ENCODE measurements at places on chromosomes 4 and X.
A peak's percentile ranks its signal among the peaks of the same experiment; 100 is the strongest.

DNA sequence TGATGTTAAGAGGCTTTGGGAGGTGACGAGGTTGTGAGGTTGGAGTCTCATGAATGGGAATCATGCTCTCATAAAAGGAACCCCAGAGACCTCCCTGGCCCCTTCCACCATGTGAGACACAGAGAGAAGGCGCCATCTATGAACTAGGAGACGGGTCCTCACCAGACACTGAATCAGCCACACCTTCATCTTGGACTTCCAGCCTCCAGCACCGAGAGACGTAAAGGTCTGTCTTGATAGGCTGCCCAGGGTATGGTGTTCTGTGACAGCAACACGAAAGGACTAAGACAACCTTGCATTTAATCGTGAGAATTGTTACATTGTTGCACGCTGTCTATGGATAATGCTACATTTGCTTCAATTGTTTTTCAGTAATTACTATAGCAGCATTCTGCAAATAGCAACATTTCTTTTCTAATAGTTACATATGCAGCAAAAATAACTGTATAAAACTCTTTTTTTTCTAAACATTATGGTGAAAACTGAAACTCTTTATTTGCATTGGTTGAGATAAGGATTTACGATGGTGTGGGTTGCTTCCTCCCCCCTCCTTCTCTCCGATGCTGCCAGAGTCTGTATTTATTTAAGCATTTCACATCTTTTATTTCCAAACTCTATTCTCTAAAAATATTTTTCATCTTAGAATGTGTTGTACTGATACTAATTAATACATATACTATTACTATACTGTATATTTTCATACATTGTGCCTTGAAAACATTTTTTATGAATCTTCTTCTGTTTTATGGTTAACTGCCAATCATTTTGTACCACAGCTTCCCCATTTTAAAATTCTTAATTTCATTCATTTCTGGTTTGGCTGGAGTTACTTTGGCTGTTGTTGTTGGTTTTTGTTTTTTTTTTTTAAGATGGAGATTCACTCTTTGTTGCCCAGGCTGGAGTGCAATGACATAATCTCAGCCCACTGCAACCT lies 26.4 kb upstream of the AKAP17A start:
- DNase-seq = no peak

- no peak for DNase-seq
Observed at GRCh38 chr4:70640192-70640591, 11.6 kb downstream of the ENAM start.

- no peak for DNase-seq
Observed at GRCh38 chr4:128519163-128519830, 231.7 kb upstream of the PGRMC2 start.

DNA sequence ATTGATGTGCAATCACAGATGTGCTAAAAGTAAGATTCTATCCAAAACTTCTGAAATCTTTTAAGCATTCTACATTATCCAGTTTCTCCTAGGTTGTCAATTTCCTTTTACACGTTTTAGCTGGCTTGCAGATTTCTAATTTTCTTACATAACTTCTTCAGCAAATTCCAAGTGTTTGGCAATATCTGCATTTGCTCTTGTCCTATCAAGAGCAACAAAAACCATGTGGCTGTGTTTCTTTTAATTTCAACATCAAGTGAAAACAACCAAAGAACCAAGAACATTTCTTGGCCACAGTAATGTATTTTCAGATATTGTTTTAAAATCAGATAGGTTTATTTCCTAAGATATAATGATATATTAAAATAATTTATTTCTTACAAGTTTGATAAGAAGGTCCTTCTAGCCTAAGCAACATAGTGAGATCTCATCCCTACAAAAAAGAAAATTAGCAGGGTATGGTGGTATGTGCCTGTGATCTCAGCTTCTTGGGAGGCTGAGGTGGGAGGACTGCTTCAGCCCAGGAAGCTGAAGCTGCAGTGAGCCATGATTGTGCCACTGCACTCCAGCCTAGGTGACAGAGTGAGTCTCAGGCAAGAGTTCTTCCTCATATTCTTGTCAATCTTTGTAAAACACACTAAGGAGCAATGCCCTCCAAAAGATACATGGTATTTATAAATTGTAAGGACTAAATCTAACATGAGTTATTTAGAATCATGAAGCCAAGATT lies 131.4 kb upstream of the NAP1L5 start:
- no peak for DNase-seq

GRCh38 chrX:119887721-119888425 lies 7.8 kb upstream of the AKAP14 start:
- no peak for DNase-seq

- DNase-seq = no peak
Observed at GRCh38 chr4:101251261-101251660, 96.1 kb downstream of the PPP3CA start.

DNA sequence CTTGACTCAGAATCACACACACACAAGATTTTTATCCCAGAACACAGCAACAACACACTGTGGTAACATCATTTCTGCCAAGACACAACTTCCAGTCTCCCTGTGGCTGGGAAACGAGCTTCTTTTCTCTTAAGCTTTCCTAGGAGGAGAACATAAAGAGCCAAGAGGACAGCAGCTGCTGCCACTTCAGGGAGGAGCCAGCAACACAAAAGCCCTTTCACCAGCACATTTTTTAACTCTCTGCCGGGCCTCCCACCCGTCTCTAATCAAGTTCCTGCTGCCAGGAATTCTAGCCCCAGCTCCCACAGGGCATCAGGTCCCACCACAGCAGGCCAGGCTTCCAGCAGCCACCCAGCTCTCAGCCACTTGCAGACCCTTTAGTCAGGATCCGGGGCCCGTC lies 22.4 kb downstream of the FAT1 start:
- no peak for DNase-seq

DNA sequence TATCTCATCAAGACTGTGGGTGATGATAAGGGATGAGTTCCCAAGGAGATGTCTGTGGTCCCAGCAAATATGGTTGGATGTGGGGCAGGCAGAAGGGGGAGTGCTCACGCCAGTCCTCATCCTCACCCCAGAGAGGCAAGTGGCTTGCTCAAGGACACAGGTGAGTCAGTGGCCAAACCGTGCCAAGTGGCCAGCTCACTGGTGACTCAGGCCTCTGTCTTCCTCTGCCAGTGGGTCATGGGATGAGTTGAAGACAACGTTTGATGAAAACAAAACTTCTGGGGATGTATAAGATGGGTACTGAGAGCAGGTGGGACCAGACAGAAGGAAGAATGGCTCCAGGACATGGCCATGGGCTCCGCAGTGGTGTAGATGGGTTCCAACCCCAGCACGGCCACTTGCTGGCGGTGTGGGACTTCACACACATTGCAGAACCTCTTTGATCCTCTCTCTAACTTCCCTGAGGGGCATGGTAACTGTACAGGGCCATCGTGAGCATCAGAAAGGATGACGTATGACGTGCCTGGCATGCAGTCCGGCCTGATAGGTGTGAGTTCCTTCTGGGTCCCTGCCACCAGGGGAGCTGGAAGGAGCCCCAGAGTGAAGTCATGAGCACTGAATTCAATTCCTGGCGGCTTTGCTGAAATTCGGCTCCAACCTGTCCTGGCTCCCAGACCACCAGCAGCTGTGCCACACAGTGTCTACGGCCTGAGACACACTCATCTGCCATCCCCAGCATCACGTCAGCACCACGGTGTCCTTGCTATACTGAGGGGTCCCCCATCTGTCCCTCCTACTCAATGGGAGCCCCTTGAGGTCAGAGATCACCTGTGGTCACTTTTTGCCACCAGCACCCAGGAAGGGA lies 41.3 kb upstream of the GPR78 start:
- DNase-seq = no peak

DNA sequence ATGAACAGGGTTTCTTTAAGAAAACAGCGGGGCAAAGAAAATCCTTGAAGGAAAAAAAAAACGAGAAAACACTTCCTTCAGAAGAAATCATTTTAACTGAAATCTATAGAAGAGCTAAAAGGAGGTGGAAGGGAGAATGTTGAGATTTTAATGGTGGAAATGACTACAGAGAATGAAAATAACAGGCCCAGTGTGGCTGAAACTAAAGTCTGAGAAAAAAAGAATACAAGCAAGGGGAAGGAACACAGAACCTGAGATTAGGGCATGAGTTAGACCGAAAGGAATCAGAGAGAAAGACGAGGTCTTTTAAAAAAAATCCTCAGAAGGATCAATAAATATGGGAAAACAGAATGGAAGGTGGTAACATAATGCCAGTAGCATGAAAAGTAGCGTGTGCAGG lies 1230.0 kb upstream of the TENM3 start:
- no peak for DNase-seq

- no peak for DNase-seq
Observed at GRCh38 chr4:135354876-135355275, 1153.3 kb upstream of the PABPC4L start.

- no peak for DNase-seq
Observed at GRCh38 chr4:16263056-16263455, 36.8 kb upstream of the TAPT1 start.

GRCh38 chr4:80540785-80541469 lies 205.4 kb downstream of the CFAP299 start:
- DNase-seq = no peak

DNA sequence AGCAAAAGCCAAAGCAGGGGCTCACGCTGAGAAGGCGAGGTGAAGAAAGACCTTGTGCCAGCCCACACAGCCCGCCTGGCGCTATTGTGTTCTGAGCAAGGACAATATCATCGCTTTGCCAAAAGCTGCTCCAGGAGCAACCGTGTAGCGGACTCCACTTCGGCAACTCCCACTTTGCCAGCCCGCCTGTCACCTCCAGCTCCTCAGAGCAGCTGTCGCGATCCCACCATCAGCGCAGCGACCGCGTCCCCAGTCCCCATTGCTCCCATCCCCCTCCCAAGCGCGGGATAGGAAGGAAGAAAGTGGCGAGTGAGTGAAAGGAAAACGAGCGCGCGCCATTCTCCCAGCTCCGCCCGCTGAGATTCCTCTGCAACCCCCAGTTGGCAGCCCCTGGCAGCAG lies 759 bp downstream of the ZC4H2 start:
- DNase-seq = no peak

DNA sequence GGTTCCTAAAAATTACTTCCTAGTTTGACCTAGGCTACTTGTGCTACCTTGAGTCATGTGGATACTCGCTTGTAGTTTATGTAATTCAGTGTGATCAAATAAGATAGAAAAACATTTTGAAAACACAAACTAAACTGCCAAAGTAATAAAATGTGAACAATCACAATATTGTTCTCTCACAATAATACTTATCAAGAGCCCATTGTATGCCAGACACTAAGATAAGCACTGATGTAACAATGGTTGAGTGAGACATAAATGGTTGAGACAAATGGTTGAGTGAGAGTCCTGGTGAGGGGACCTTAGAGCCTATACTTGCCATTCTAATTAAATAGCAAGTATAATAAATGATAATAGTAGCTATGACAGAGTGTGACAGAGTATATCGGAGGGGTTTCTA lies 41.7 kb downstream of the RFC1 start:
- no peak for DNase-seq

DNA sequence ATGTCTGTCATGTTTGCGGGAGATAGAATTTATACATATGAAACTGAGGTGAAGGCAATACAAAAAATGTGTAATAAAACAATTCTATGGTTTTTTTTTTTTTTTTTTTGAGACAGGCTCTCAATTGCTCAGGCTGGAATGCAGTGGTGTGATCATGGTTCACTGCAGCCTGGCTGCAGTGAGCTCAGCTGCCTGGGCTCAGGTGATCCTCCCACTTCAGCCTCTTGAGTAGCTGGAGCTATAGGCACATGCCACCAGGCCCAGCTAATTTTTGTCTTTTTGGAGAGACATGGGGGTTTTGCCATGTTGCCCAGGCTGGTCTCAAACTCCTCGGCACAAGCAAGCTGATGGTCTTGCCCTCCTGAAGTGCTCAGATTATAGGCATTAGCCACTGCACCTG lies 10.1 kb downstream of the RADX start:
- DNase-seq = no peak

DNA sequence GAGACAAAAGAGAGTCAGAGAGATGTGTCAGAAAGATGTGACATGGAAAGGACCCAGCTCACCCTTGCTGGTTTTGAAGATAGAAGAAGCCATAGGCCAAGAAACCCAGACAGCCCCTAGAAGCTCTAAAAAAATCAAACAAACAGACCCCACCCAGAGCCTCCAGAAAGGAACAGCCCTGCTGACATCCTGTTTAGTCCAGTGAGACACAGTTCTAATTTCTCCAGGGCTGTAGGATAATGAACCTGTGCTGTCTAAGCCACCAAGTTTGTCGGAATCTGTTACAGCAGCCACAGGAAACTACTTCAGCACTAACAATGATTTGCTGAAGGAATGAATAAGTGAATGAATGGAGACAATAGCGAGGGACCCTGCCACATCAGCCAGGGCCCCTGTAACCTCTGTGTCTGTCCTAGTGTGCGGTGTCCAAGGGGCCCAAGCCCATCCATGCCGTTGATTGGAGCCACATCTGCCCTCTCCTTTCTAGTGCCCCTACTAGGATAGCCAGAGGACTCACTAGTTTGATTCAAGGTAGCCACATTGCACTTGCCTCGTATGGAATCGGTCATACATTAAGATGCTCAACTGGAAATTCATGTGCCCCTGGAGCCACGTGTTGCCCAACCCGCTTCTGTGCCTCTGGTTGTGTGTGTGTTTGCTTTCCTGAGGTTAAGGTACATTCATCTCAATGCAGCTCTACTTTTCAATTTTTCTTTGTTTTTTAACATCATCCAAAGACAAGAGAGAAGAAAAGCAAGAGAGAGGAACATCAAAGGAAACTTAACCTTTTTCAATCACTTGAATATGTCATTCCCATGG lies 32.5 kb upstream of the SLC2A9 start:
- no peak for DNase-seq

- DNase-seq = peak; percentile 15
Observed at GRCh38 chrX:70433848-70434351, 10.7 kb upstream of the DLG3 start.

GRCh38 chr4:136900696-136901095 lies 631.6 kb downstream of the PCDH18 start:
- no peak for DNase-seq

DNA sequence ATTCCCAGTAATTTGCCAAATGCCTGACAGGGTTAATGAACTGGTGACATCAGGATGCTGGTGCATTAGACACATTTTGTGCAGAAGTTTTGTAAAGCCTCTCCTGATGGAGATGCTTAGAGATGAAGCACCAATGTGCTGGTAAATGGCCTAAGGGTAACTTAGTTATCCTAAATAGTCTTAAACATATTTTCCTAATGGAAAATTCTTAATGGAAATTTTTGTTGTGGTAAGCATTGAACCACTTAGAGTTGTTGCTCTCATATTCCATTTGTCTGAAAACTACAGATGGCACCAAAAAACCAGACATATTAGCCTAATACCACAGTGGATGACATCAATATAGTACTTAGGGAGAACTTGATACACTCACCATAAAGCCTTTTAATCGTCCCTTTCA lies 154.5 kb upstream of the ANK2 start:
- DNase-seq = no peak

- DNase-seq = no peak
Observed at GRCh38 chr4:124710911-124711310, 1.6 kb downstream of the ANKRD50 start.
